ENCODE measurements at places on chromosomes 7 and 10.

GRCh38 chr10:114303556-114303955, 64.5 kb downstream of the VWA2 start:
- DNase-seq = no peak

DNA sequence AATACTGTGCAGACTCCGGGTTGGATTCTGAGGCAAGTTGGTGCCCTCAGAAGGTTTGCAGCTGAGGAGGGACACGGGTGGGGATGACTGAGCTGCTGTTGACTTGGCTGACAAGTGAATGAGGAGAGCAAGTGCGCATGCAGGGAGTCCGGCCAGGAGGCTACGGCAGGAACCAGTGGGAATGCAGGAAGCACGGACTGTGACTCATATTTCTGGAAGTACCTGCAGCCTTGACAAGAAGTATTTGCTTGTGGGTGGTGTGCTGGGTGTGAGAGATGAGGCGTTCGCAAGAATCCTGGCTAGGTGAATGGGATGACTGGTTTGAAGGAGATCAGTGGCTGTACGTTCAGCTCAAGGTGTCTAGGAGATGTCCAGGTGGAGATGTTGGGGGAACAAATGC, 30.8 kb upstream of the FXYD4 start:
- DNase-seq = no peak

DNA sequence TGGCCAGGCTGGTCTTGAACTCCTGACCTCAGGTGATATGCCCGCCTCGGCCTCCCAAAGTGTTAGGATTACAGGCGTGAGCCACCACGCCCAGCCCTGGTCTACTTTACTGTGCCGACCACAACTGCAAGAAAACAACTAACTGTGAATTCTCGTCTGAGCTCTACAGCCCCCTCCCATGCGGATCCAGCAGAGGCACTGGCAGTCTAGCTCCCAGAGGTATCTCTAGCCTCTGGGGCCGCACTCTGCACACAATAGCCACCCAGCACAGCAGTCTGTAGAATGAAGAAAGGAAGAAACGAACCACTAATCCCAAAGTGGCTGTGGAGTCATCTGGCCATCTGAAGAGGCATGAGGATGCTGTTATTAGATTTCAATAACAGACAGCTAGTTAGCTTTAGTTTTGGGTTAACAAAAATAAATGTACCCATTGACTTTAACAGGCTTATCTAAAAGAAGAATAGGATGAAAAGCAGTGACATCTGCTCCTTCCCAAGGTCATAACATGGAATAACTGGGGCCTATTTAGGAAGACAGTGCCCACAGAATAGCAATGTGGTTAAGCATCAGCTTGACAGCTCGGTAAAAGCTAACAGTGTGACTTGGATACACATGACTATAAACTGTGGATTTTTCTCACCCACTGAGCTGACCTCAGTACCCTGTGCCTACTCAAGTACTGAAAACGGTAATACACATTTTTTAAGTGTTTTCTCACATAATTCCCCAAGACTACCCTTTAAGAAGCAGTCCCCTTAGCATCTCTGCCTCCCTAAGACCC, 131.9 kb downstream of the TNS3 start:
- peak; percentile 14 for DNase-seq

GRCh38 chr7:133539016-133539415, 286.1 kb downstream of the EXOC4 start:
- DNase-seq = no peak

DNA sequence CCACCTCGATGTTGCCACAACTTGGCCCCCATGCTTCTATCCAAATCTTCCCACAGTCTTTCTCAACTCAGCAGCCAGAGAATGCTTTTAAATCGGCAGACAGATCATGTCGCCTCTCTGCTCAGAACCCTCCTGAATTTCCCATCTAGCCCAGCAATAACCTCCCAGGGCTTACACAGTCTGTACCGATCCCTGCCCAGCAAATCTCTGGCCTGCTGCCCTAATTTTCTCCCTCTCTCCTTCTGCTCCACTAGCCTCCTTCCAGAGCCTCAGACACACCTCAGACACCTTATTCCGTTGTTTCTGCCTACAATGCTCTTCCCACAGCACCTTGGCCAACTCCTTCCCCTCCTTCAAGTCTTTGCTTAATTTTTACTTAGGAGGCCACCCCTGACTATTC, 32.3 kb downstream of the MDH2 start:
- no peak for DNase-seq

DNA sequence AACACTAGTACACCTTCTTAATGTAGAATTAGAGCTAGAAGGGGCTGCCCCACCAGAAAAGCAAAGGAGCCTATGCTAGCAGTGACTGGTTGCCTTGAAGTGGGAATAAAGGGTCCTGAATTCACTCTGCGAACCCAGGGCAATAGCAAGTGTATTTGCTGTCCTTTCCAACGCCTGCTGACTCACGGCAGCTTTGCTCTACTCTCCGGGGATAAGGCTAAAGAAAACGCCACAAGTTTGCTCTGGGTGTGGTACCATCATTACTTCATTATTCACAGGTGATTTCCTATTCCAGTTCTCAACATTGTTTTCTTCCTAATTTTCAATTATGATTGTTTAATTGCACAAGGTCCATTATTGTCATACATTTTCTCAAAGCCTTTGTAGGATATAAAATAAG, 220.5 kb upstream of the AOAH start:
- no peak for DNase-seq

- DNase-seq = no peak
Observed at GRCh38 chr10:106959521-106959920, 205.0 kb downstream of the SORCS1 start.

DNA sequence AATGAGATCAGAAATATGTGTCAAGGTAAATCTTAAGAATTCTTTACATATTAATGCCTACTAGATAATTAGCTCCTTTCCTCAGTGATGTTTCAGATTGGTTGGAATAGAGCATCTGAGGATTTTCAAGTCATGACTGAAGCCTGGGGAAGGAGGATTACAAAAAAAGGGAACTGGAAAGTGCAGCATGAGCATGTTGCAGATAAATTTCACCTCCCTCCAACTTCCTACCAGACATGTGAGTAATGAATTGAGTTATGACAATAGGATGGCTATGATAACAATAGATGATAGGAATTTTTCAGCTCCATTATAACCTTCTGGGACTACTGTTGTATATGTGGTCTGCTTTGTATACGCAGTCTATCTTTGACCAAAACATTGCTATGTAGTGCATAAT, 104.2 kb upstream of the RAB18 start:
- no peak for DNase-seq

GRCh38 chr7:12386313-12386740, 17.3 kb downstream of the VWDE start:
- DNase-seq = no peak

GRCh38 chr7:134297489-134297888, 19.2 kb downstream of the SLC35B4 start:
- DNase-seq = no peak

GRCh38 chr10:14527915-14528314, 197.2 kb upstream of the FRMD4A start:
- DNase-seq = no peak

GRCh38 chr7:28732071-28732869, 225.9 kb downstream of the TRIL start:
- DNase-seq = no peak

- no peak for DNase-seq
Observed at GRCh38 chr7:148155000-148155399, 435.6 kb upstream of the C7orf33 start.

DNA sequence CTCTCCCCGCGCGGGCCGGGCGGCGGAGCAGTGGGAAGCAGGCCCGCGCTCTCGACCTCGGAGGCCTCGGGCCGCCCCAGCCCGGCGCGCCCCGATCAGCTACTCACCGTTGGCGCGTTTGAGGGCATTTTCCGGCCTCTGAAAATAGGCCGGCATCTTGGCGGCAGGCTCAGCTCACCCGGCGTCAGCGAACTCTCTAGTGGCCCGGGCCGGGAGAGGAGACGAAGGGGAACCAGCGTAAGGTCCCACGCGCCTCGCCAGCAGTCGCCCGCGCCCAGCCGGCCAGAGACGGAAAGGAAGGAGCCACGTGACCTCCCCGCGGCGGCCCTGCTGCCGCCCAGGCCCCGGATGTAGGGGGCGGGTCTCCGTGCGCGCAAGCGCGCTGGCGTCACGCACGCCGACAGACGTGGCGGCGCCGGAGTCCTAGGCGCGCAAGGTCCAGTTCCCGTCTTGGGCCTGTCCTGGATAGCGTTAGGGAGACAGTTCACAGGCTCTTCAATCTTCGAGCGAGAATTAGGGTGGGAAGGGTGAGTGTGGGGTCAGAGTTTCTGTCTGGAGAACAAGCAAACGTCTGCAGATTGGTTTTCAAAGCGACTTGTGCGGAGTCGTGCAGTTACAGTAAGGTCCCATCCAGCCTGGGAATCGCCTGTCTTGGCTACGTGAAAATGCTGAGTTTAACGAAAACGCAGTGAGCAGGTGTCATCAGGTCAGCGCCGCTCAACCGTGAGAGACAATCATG, at the start of gene EIF3A:
Gene EIF3A (minus strand): TSS at position 297 of the 739 bp plus-strand sequence. CDS start 141 bp downstream, at position 156.
- peak; percentile 55 for DNase-seq

DNA sequence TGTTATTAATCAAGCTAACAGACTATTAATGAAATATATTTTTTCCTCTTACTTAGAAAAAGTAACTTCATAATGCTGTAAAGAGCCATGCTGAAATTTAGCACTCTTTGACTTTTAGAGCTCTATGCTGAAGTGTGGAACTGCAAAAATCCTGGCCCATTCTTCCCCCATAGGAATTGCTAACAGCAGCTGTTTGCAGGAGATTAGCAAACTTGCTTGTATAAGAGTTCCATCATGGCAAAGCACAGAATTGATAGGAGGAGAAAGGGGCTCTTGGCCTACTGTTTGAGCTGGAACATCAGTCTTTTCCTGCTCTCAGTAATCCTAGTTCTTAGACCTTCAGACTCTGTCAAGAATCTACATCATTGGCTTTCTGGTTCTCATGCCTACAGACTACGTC, 18.3 kb upstream of the GNAT3 start:
- no peak for DNase-seq

DNA sequence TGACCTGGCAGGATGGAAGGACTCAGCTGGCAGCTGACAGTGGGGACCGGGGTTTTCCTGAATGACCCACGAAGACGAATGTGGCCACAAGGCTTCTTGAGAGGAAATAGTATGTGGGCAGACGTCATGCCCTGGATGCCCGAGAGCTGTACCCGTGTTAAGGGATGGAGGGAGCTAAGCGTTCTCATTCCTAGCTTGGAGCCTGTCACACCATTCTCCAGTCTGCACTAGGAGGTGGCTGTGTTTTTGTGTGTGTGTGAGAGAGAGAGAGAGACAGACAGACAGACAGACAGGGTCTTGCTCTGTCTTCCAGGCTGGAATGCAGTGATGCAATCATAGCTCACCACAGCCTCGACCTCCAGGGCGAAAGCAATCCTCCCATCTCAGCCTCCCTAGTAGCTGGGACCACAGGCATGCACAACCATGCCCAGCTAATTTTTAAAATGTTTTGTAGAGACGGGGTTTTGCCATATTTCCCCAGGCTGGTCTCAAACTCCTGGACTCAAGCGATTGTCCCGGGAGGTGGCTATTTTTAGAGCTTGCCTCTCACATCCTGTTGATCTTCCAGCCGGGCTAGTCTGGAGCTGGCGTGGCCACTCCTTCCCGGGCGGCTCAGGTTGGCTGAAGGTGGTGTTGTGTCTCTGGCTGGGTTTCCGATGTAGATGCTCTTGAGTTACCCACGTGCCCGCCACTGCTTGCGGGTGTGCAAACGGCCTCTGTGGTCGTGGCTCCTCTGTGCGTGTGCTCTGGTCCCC, 2.1 kb downstream of the AMZ1 start:
- no peak for DNase-seq

DNA sequence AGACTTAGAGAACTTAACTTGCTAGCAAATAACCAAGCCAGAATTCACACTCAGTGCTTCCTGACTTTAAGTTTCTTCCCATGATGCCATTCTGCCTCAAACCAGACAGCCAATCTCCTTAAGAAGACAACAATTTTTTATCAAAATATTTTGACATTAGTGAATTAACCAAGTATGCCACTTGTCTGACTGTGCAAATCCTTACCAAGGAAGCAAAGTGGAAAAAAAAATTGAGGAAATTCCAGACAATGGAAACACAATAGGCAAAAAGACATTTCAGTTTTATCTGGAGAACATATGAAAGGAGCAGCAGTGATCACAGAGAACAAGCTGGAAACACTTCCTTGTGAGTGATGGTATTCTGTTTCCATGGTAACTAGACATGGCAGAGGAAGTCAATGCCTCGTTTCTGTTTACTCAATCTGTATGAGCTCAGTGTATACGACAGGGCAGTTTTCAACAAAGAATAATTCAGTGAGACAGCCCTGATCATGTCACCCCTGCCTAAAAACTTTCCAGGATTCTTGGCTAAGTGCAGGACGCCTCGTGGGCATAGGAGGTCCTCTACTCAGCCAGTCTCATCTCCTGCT, 114.2 kb downstream of the DYNC1I1 start:
- no peak for DNase-seq

- DNase-seq = no peak
Observed at GRCh38 chr7:2108501-2109250, 124.1 kb downstream of the MAD1L1 start.

- DNase-seq = no peak
Observed at GRCh38 chr7:44063894-44064651, 1.3 kb downstream of the PGAM2 start.

DNA sequence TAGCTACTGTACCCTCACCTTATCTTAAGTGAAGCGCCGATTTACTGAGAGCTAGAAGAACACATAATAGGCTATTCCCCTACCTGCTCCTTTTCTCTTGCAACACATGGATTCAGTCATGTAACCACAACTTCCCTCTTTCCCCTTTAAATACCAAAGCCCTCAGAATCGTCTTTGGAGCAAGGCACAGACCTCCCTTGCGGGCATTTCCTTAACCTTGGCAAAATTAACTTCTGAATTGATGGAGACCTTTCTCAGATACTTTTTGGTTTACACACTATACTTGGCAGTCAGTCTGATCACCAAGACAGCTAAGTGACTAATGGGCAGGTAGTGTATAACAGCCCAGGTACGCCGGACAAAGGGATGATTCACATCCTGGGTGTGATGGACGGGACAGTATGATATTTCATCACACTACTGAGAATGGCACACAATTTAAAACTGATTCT, 72.7 kb upstream of the SEC61G start:
- DNase-seq = no peak

- no peak for DNase-seq
Observed at GRCh38 chr10:90162271-90162853, 461.0 kb downstream of the KIF20B start.

DNA sequence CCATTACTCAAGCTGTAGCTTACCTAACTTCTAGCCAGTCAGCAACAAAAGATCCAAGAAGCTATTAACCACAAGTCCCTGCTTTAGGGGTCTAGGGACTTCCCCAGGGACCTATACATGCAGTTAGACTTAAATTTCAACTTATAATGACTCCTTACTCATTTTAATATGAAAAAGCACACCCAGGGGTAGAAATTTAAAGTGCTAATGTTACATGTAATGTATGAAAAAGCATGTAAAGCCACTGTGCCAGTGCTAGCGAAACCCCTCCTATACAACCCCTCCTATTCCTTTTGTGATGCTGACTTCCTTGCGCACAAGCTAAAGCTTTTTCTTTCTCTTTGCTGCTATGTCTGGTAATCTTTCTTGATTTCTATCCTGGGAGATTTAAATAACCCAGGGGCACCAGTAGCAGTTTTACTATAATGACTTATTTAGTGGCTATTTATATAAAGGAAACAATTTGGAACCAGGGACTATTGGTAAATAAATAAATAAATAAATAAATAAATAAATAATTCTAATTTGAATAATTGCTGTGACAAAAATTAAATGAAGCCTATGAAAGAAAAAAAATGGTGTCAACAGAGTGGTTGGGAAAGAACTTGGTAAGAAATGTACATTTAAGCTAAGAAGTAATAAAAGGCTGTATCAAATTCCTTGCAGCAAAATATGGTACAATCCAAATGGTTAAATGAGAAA, 110.5 kb upstream of the MAGI2 start:
- no peak for DNase-seq
